H1 (cell line): ENCODE measurements at places on chromosomes 2 and 18. TPM values are rescaled to one million over a fixed set of nuclear protein-coding genes. Genes with fewer than 3 reads are reported as not detected.

The NAPG gene
- 19.6 and 23.5 TPM in 2 replicates for total RNA-seq

The LINC00305 gene
- not detected in 2 replicates for total RNA-seq

DNA sequence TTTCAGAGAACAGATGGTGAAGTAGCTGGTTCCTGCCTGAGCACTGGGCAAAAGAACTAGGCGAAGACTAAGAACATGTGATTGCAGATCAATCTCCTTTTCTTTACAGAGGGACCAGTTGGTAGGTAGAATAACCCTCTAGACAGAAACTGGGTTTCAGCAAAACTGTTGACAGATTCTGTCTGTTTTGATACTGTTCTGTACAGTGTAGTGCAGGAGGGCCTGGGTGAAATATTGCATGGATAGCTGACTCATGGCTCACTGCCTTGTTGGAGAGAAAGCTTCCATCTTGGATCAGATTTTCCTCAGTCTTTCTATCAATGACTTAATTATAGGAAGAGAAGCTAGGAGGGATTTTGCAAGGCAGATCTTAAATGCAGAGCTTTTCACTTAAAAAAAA is 95.8 kb downstream of the ZNF532 start:
- H3K4me3 ChIP-seq = no peak overlapping the region
- H3K27ac ChIP-seq = no peak overlapping the region
- peaks cover 72% of the 10 kb centered on the region for H3K36me3 ChIP-seq
- no peaks in the 10 kb centered on the region for H3K27me3 ChIP-seq

GRCh38 chr2:200929334-200930249 is 33.9 kb downstream of the ORC2 start:
- H3K27me3 ChIP-seq = no peaks in the 10 kb centered on the region
- peaks cover 55% of the 10 kb centered on the region for H3K36me3 ChIP-seq
- no peaks in the 10 kb centered on the region for H3K4me1 ChIP-seq
- DNase-seq = no peak

DNA sequence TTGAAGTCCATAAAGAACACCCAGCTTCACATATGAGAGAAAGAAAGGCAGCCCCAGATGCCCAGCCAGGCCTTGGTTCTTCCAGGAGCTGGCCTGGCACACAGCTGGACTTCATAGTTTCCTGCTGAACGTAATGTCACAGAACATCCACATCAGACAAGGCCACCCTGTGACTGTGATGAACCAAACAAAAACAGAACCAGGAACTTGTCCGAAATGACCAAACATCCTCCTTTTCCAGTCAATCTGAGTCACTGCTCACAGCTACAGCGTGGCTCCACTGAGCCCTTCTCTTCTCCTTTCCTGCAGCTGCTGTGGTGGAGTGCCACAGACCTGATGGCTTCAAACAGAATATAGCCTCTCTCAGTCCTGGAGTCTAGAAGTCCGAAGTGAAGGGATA is 45.4 kb upstream of the PAPOLG start:
- no peak overlapping the region for H3K27ac ChIP-seq
- H3K27me3 ChIP-seq = no peaks in the 10 kb centered on the region
- no peak overlapping the region for H3K4me3 ChIP-seq
- no peaks in the 10 kb centered on the region for H3K36me3 ChIP-seq
- DNase-seq = no peak

DNA sequence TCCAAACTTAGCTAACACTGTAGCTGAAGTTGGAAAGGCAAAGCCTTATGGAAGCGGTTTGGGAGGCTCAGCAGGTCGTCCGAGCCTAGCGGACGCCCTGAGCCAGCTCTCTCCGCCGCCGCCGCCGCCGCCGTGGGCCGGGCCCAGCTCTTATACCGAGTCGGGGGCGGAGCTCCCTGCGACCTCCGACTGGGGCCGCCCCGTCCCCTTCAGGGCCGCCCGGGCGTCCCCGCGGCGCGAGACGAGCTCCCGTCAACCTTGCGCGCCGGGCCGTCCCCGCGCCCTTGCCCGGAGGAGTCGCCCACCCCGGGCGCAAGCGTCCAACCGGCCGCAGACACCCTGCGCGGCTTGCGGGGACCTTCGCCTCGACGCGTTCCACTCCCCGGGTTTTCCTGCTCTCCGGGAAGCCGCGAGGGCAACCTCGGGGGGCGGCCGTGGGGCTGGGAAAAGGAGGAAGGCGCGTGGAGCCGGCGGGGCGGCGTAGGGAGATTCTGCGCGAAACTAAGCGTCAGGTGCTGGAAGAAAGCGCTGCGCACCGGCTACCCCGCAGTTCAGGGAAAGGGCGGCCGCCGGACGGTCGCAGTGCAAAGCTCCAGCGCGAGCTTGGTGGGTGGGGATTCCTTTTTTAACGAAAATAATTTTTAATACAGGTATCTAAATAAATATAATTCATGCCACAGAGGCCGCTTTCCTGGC is at the start of gene SLC40A1:
TSS of gene SLC40A1 (minus strand) at position 129 of the 696 bp plus-strand sequence. CDS start 326 bp downstream, outside the sequence.
- H3K27me3 ChIP-seq = peaks cover 84% of the 10 kb centered on the region
- H3K36me3 ChIP-seq = no peaks in the 10 kb centered on the region
- no peak within 1 kb of the TSS for H3K27ac ChIP-seq
- DNase-seq = peak; percentile 68
- peaks cover 8% of the 10 kb centered on the region for H3K4me1 ChIP-seq

- no peaks in the 10 kb centered on the region for H3K4me1 ChIP-seq
- no peak overlapping the region for H3K4me3 ChIP-seq
- DNase-seq = no peak
- H3K36me3 ChIP-seq = no peaks in the 10 kb centered on the region
- no peak overlapping the region for H3K27ac ChIP-seq
- H3K27me3 ChIP-seq = no peaks in the 10 kb centered on the region
Measured at GRCh38 chr18:3367491-3368091, 82.4 kb upstream of the TGIF1 start.

DNA sequence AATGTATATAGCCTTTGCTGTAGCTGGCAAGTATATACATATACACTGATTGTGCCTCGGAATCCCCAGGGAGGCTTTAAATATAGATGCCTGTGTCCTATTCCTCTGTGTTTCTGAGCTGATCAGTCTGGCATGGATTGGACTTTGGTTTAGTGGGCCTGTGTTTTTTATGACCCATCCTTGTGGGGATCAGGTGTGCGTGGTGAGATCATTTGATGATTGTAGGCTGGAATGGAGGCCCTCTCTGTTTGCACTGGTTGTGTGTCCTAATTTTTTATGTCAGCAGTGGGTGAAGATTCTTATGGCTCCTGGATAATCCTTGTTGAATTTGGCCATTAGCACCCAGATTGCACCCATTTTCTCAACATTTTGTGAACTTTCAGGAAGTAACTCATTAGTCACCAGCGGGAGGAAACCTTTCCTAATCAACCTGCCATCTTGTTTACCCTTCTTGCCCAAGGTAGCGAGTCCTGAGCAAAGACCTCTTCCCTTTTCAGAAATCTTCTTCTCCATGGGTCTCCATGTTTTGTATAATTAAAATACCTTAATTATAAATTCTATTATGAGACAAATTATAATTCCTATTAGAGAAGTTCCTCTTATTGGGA is 75.8 kb downstream of the UGGT1 start:
- no peak overlapping the region for H3K27ac ChIP-seq
- DNase-seq = no peak
- peaks cover 2% of the 10 kb centered on the region for H3K4me1 ChIP-seq
- H3K36me3 ChIP-seq = peaks cover 43% of the 10 kb centered on the region
- no peak overlapping the region for H3K4me3 ChIP-seq

- no peaks in the 10 kb centered on the region for H3K36me3 ChIP-seq
- H3K4me1 ChIP-seq = no peaks in the 10 kb centered on the region
- H3K27ac ChIP-seq = no peak overlapping the region
- DNase-seq = no peak
Measured at GRCh38 chr2:48939232-48939631, 183.7 kb upstream of the LHCGR start.

GRCh38 chr18:3061581-3062312 is 48.8 kb upstream of the LPIN2 start:
- H3K27me3 ChIP-seq = no peaks in the 10 kb centered on the region
- H3K4me1 ChIP-seq = no peaks in the 10 kb centered on the region
- H3K4me3 ChIP-seq = no peak overlapping the region
- no peaks in the 10 kb centered on the region for H3K36me3 ChIP-seq

DNA sequence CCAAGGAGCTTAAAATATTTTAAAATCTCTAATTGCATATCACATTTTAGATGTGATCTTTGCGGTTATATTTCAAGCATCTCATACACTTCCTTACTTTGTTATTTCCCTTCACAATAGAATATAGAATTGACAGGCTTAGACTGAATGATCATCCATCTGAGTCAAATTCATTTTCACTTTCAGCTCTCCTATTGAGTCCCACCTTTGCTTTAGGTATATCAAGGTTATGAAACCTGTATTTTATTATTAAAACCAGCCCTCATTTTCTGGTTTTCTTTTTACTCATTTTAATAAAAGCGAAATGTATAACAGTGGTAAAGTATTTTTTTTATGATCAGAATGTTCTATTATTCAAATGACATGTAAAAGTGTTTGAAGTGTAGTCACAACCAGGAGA is 162.9 kb upstream of the KYNU start:
- no peaks in the 10 kb centered on the region for H3K4me1 ChIP-seq
- no peaks in the 10 kb centered on the region for H3K27me3 ChIP-seq
- H3K4me3 ChIP-seq = no peak overlapping the region
- DNase-seq = no peak
- no peak overlapping the region for H3K27ac ChIP-seq

GRCh38 chr2:138298120-138298814 is 203.3 kb upstream of the SPOPL start:
- no peaks in the 10 kb centered on the region for H3K4me1 ChIP-seq
- H3K36me3 ChIP-seq = no peaks in the 10 kb centered on the region
- H3K27ac ChIP-seq = no peak overlapping the region
- no peak overlapping the region for H3K4me3 ChIP-seq
- no peaks in the 10 kb centered on the region for H3K27me3 ChIP-seq

DNA sequence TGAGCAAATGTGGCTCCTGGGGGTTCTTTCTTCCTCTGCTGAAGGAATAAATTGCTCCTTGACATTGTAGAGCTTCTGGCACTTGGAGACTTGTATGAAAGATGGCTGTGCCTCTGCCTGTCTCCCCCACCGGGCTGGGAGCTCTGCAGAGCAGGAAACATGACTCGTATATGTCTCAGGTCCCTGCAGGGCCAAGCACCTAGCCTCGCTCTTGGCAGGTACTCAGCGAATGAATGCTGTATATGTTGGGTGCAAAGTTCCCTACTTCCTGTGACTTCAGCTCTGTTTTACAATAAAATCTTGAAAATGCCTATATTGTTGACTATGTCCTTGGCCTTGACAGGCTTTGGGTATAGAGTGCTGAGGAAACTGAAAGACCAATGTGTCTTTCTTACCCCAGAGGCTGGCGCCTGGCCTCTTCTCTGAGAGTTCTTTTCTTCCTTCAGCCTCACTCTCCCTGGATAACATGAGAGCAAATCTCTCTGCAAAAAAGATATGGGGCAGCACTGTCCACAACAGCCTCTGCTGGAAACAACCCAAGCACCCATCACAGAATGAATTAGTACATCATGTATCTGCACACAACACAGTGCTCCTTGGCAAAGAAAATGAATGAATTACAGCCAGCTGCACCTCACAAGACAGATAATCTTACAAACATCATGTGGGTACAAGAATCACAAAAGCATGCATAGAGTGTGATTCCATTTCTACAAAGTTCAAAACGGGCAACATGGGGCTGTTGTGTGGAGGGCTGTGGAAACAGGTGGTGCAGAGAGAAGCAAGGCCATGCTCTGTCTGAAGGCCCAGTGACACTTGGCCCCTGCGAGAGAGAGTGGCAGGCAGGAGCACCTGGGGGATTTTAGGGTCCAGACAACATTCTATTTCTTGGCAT is 6.6 kb downstream of the IL1RN start:
- no peak overlapping the region for H3K4me3 ChIP-seq
- no peaks in the 10 kb centered on the region for H3K27me3 ChIP-seq
- no peaks in the 10 kb centered on the region for H3K4me1 ChIP-seq
- no peak for DNase-seq

- no peak for DNase-seq
- no peaks in the 10 kb centered on the region for H3K36me3 ChIP-seq
- no peak overlapping the region for H3K27ac ChIP-seq
Measured at GRCh38 chr18:61203151-61203550, 130.1 kb upstream of the CDH20 start.

DNA sequence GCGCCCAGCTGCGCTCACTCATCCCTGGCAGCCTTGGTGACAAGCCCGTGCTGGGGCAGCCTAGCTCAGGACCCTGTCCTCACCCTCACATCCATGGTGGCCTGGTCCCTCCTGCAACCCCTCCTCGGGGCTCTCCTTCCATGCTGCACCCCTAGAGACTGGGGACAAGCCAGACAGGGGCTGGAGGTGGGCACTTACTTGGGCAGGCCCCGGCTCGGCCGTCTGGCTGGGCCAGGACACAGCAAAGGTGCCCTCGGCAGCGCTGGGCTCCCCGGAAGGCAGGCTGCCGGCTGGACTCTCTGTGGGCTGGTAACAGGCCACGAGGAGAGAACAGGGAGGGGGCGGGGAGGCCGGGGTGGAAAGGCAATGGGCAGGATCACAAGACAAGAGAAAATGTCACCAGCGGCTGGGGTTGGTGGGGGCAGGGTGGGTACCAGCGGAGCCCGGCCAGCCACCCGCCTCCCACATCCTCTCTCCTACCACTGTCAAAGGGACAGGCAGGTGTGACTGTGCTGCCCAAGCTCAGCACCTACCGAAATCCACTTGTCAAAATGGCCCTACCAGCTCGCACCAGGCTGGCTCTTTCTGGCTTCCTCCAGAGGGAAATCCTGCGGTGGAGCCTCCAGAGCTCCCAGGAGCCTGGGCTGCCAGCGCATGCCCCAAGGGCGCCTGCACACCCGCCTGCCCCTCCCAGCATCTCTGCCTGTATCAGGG is 54.7 kb downstream of the BIN1 start:
- no peaks in the 10 kb centered on the region for H3K36me3 ChIP-seq
- no peaks in the 10 kb centered on the region for H3K27me3 ChIP-seq
- H3K4me3 ChIP-seq = no peak overlapping the region
- DNase-seq = no peak

- H3K27ac ChIP-seq = no peak overlapping the region
- peaks cover 23% of the 10 kb centered on the region for H3K27me3 ChIP-seq
- no peaks in the 10 kb centered on the region; the same call in 1 of the 2 replicates for H3K4me1 ChIP-seq
- DNase-seq = no peak
Measured at GRCh38 chr2:222672068-222672401, 577 bp downstream of the MOGAT1 start.

GRCh38 chr2:100417711-100418124 is 250 bp upstream of the CHST10 start:
- H3K36me3 ChIP-seq = no peaks in the 10 kb centered on the region
- H3K4me1 ChIP-seq = peaks cover 16% of the 10 kb centered on the region; the same call in 1 of the 2 replicates
- H3K27ac ChIP-seq = no peak overlapping the region; the same call in 1 of the 2 replicates
- H3K4me3 ChIP-seq = peak overlapping the region; percentile 95
- DNase-seq = no peak
- H3K27me3 ChIP-seq = no peaks in the 10 kb centered on the region

- H3K27ac ChIP-seq = no peak overlapping the region
- H3K27me3 ChIP-seq = no peaks in the 10 kb centered on the region
- no peaks in the 10 kb centered on the region for H3K36me3 ChIP-seq
- H3K4me3 ChIP-seq = no peak overlapping the region
Measured at GRCh38 chr2:68377137-68377780, 12.2 kb downstream of the PLEK start.

- no peak for DNase-seq
- no peak overlapping the region for H3K4me3 ChIP-seq
- no peak overlapping the region for H3K27ac ChIP-seq
- H3K27me3 ChIP-seq = no peaks in the 10 kb centered on the region
- no peaks in the 10 kb centered on the region for H3K36me3 ChIP-seq
Measured at GRCh38 chr2:210956101-210956500, 399.7 kb downstream of the CPS1 start.
